GM12878 (cell line): ENCODE measurements at places on chromosomes 7 and 10.

- no peak for DNase-seq
Measured at GRCh38 chr7:136167991-136168390, 190.8 kb upstream of the MTPN start.

DNA sequence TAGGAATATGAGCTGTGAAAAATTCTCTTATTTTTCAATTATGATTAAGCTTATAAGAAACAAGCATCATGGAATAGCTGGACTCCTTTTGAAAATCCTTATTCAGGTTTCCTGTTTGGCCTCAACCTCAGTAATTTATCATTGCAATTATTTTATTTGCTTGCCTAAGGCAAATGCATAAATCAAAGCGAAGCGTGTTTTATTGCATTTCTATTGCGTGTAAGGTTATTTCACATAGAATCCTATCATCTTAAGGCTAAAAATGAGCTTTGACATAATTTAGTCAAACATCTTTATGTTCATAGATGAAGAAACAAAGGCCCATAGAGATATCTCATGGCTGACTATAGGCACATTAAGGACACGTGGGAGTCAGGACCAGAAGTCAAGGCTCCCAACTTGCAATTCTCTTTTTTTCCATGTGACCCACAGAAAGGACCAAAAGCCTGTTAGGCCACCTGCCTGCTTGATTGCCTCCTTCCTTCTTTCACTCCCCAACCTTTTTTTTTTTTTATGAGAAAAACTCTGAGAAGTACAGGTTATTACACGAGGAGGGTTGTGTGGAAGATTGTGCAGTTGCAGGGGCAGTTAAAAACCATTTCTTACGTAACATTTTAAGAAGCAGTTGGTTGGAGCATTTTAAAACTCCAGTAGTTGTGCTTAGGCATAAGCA is 261.0 kb downstream of the HDAC9 start:
- DNase-seq: no peak

GRCh38 chr10:27804136-27804535 is 58.5 kb upstream of the MKX start:
- no peak for DNase-seq

- DNase-seq: peak; percentile 12
Measured at GRCh38 chr10:102743078-102743587, 615 bp upstream of the WBP1L start.

GRCh38 chr10:26689399-26689798 is 8.1 kb upstream of the PDSS1 start:
- no peak for DNase-seq

DNA sequence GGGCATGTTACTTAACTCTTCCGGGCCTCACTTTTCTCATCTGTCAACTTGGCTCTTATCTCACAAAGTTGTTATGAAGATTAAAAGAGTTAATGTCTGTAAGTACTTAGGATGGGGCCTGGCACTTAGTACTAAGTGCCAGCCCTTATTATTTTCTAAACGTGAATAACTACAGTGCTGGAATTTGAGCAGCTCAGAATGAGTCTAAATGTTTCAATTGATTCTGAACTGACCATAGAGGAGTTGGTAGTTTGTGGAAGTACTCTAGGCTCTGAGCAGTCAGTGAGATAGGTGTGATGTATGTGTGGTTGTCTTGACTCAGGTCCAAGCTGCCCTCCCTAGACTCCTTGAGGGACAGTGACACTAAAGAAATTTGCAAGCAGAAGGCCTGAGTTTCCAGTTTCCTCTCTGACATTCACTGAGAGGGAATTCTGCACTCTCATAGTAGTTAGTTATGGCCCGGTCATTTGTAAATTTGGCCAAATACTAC is 18.5 kb upstream of the JAZF1 start:
- DNase-seq: no peak

GRCh38 chr10:74075906-74076305 is 74.7 kb downstream of the AP3M1 start:
- DNase-seq: no peak

DNA sequence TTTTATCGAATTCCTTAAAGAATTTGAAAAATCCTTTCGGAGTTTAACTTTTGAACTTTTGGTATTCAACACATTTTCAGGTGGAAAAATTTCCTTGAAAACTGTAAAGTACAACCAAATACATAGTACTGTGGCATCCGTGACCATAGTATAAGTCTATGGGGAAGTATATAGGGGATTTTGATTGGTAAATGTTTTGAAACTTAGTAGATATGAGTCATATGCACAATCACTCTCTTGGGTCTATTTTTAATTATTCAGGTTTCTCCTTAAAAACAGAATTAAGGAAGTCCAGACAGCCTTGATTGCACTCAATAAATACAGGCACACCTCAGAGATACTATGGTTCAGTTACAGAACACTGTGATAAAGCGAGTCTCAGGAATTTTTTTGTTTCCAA is 64.2 kb downstream of the AVL9 start:
- no peak for DNase-seq

DNA sequence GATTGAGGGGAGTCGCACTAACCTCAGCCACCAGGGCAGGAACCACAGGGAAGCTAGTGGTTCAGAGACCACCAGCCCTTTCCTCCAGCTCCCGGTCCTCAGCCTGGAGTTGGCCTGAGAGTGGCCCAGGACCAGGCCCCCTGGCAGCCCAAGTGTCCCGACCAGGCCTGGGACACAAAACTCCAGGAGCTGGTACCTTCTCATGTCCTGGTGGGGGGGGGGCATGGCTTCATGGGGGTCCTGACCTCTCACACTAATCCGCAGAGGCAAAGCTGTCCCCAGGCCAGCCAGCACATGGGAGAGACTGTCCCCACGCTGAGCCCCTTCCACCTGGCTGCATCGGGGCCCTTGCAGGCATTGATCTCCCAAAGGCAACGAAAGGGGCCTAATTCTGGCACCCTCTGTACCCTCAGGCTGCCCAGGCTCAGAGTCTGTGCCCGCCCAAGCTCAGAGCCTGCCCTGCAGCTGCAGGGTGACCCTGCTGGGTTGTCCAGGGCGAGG is 28.2 kb downstream of the GPRIN2 start:
- no peak for DNase-seq

GRCh38 chr10:100786591-100786990 is 41.2 kb downstream of the PAX2 start:
- DNase-seq: no peak

- DNase-seq: no peak
Measured at GRCh38 chr7:38186593-38187314, 8.7 kb downstream of the STARD3NL start.
